ENCODE measurements at places on chromosomes 2 and 18.

DNA sequence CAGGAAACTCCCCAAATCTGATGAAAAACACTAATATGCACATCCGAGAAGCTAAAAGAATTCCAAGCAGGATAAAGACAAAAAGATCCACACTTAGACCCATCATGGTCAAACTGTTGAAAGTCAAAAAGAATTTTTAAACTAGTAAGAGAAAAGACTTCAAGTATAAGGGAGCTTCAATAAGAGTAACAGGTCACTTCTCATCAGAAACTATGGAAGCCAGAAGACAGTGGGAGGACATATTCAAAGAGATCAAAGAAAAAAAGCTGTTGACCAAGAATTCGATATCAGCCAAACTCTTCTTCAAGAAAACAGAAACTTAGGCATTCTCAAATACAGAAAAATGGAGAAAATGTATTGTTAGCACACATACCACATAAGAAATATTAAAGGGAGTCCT is 50.4 kb downstream of the ZC3H8 start:
- DNase-seq, result peak; percentile 51

DNA sequence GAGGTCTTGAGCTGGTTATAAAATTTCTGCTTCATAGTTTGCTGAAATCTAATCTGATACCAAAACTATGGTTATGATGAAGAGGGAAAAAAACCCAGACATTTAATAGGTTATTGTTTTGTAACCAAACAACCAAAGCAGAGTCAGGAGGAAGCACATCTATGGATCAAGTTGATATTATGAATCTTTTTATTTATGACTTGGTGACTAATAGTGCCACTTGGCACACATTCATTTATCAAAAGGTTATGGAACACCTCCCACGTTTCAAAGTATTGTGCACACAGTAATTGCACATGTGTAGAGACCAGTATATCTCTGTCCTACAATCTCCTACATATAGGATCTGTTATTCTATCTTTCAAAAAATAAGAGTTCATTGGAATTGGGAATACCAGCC is 93.0 kb downstream of the DPP4 start:
- no peak for DNase-seq

- DNase-seq, result no peak
These were observed 110.7 kb upstream of the APCDD1 start for GRCh38 chr18:10343778-10344177.

GRCh38 chr2:66488946-66489345 is 54.0 kb downstream of the MEIS1 start:
- no peak for DNase-seq

GRCh38 chr2:149221898-149222297 is 108.5 kb upstream of the LYPD6 start:
- DNase-seq, result no peak

DNA sequence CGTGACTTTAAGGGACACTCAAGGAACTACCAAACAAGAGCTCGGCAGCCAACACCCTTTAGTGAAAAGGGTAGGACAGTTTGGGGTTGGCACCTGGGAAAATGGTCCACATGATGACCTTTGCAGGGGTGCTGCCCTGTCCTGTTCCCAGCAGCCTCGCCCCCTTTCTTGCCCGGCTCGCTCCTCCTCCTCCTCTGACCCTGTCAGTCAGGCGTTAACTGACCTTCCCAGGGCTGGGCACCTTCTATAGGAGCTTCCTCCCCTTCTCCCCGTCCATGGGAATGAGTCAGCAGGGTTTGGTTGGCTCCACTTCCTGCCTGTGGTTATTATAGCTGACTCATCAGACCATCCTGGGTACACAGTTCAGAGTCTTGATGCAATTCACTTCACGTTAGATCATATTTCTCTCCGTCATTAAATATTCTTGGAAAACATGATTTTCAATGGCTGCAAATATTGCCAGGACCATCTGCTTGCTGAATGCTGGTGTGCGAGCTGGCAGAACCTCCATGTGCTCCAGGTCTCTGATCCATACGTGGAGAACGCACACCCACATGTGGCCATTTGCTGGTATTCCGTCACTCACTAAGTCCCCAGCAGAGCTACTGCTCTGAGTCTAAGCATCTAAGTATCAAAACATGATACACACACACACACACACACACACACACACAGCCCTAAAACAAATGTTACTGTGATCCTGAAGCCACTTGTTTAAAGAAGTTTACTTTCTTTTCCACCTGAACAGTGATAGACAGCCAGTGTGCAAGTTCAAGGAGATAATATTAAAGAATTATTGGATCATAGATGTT is 185.0 kb downstream of the ANAPC1 start:
- peak; percentile 100 for DNase-seq

DNA sequence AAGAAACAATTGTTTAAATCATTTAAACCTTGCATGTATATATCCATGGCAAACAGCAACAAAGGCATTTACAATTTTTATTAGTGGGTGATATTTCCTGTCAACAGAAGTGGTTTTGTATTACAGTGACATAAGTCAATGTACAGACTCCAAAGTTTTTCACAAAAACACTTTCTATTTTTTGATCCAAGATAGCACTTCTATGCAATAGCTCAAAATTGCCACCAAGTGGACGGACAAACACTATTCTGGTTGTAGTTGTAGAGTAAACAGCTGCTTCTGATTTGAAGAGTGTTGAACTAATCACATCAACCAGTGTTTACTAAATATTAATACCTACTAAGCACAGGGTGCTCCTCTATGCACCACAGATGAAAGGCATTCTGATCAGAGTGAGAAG is 421.4 kb downstream of the NCKAP5 start:
- DNase-seq, result no peak

- DNase-seq, result no peak
These were observed 2.6 kb downstream of the GTF3C2 start for GRCh38 chr2:27353762-27354596.

- no peak for DNase-seq
These were observed 32.1 kb downstream of the FBXO48 start for GRCh38 chr2:68434981-68435380.

GRCh38 chr2:53854678-53855077 is 5.1 kb downstream of the GPR75 start:
- no peak for DNase-seq

DNA sequence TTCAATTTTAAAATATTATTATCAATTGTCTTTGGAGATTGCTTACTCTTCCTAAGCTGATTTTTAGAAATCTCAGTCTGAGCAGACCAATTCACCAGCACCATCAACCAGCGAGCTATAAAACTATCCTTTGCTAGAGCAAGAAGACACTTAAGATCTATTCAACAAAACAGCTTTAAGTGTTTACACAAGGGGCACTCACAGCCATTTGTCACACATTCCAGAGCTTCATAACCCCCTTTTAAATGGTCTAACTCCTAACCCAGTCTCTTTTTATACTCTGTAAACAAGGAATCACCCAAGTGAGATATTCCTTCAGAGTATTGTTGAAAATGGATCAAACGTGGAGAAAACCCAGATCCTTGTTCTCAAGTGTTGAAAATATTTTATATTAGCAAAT is 1294.1 kb upstream of the CHAC2 start:
- DNase-seq, result no peak

- no peak for DNase-seq
These were observed 52.8 kb upstream of the TGIF1 start for GRCh38 chr18:3397031-3397750.
